ENCODE measurements at places on chromosomes 5 and 9. TPM values are rescaled to one million over a fixed set of nuclear protein-coding genes. Genes with fewer than 3 reads are reported as not detected.

DNA sequence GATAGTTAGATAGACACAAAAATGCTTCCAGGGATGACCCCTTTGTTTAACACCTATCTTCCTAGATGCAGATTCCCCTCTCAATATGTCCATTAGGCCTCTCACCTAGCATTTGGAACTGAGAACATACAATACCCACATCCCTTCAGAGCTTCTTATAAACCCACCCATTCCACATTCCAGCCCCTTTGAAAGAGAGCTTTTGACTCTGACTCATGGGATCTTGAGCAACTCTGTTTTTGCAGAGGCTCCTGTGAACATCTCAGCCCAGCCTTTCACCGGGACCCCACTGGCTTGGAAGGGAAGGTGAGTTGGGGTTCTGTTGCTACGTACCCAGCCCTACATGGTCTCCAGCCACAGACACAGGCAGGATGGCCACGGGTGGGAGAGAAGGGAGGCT lies 195.5 kb downstream of the FRMD3 start:
- DNase-seq: no peak
- no peak overlapping the region for H3K4me3 ChIP-seq
- no peaks in the 10 kb centered on the region for H3K36me3 ChIP-seq
- no peaks in the 10 kb centered on the region for H3K27me3 ChIP-seq

DNA sequence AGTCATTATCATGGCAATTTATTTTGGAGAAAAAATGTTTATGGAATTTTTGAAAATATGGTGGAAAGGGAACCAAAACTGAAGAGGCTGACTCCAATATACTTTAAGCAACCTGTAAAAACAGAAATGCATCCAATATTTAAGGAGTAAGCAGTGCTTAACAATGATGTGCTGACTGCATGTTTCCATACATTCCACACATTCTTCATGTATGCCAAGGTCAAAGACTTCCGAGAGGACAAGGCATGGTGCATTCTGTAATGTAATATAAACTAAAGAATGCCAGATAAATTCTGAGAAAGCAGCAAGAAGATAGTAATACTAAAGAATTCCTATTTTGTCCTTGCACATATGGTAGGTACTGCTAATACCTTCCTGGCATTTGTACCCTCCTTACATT lies 2015.9 kb upstream of the CDH9 start:
- no peak overlapping the region for H3K4me3 ChIP-seq
- no peak overlapping the region for H3K27ac ChIP-seq
- no peaks in the 10 kb centered on the region for H3K4me1 ChIP-seq
- DNase-seq: no peak

DNA sequence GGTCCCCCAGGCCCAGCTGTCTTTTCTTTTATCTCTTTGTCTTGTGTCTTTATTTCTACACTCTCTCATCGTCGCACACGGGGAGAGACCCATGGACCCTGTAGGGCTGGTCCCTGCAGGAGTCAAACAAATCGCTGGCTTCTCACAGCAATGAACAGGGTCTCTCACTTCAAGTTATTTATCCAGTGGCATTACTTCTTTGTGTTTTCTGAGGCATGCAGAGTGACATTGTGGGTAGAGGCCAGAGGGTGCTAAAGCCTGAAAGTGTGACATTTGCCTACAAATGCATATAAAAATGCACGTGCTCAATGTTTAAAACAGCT lies 127.6 kb downstream of the ST8SIA4 start:
- H3K27ac ChIP-seq: no peak overlapping the region
- no peaks in the 10 kb centered on the region for H3K27me3 ChIP-seq
- no peaks in the 10 kb centered on the region for H3K4me1 ChIP-seq
- DNase-seq: no peak
- H3K4me3 ChIP-seq: no peak overlapping the region

- DNase-seq: no peak
- no peak overlapping the region for H3K4me3 ChIP-seq
- H3K36me3 ChIP-seq: no peaks in the 10 kb centered on the region
- H3K27ac ChIP-seq: no peak overlapping the region
These were observed 198.6 kb upstream of the DAB2 start for GRCh38 chr5:39623291-39623865.

DNA sequence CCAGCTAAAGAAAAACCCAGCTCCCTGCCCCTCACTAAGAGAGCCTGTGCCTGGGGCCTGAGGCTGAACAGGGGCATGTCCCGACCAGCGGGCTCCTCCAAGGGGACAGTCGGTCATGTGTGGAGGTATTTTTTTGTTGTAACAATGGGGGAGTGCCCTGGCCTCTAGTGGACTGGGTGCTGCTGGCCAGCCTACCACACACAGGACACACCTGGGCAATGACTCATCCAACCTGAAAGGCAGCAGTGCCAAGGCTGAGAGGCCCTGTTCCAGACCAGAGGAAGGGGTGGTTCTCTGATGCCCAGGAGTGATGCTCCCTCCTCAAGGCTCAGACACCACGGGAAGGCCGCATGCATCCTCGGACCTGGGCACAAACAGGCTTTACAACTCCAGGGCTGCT lies 181.5 kb downstream of the OLFM1 start:
- no peak overlapping the region for H3K4me3 ChIP-seq
- H3K36me3 ChIP-seq: no peaks in the 10 kb centered on the region
- no peaks in the 10 kb centered on the region for H3K27me3 ChIP-seq
- no peak overlapping the region for H3K27ac ChIP-seq
- no peaks in the 10 kb centered on the region for H3K4me1 ChIP-seq

GRCh38 chr5:173886150-173886549 lies 2.0 kb upstream of the CPEB4 start:
- H3K4me3 ChIP-seq: no peak overlapping the region
- no peak overlapping the region for H3K27ac ChIP-seq
- H3K4me1 ChIP-seq: peaks cover 9% of the 10 kb centered on the region
- H3K27me3 ChIP-seq: no peaks in the 10 kb centered on the region

The BTNL3 gene
- not detected for polyA plus RNA-seq

DNA sequence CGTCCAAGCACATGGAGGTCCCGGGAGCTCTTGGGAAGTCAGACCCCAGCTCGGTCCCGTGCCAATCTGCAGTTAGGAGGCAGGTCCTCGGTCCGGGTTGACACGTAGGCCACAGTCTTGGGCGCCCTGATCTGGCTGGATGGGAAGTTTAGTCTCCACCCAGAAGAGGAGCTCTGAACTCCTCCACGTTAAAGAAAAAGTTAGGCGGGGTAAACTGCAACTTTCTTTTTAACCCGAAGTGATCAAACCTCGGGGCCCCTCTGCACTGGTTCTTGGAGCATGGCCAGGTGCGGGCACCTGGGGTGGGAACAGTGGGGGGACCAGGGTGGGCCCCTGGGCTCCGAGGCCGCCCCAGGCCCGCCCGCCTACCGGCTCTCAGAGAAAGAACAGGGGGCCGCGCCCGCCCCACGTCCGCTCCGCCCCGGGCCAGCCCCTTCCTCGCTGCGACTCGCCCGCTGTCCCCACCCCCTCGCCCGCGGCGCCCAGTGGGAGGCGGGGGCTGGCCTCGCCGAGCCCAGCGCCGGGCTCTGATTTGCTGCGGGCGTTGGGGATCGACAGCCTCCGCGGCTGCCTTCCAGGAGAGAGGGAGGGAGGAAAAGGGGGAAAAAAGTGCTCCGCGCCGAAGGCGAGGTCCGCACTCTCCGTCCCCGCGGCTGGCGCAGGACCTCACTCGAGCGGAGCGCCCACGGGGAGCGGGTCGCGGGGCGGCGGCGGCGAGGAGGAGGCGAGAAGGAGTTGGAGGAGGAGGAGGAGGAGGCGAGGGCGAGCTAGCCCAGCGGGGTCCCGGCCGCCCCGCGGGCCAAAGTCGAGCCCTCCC lies at the start of gene COL5A1:
TSS of gene COL5A1 (plus strand) at position 631 of the 817 bp plus-strand sequence. CDS start 385 bp downstream, outside the sequence.
- H3K27ac ChIP-seq: peak within 1 kb of the TSS; percentile 80
- no peaks in the 10 kb centered on the region for H3K27me3 ChIP-seq
- no peaks in the 10 kb centered on the region for H3K36me3 ChIP-seq
- peaks cover 9% of the 10 kb centered on the region for H3K4me1 ChIP-seq
- H3K4me3 ChIP-seq: peak within 1 kb of the TSS; percentile 63

DNA sequence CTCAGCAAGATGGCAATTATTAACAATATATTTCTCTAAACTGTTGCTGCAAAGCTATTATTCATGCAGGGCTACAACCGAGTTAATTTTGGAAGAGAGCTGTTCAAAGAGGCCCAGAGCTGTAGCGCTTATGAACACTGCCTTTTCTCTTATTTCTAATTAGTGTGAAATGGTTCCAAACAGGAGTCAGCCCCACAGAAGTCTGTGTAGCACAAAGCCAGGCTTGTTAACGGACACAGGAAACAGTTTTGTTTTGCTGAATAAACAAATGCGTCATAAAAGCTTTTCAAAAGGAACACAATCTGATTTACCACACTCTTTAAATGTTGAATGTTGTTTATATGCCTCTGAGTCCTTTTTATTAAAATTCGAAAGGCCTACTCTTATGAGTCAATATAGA lies 396.5 kb downstream of the ANXA1 start:
- H3K4me3 ChIP-seq: no peak overlapping the region
- H3K27me3 ChIP-seq: no peaks in the 10 kb centered on the region
- H3K27ac ChIP-seq: no peak overlapping the region
- H3K4me1 ChIP-seq: no peaks in the 10 kb centered on the region
- H3K36me3 ChIP-seq: no peaks in the 10 kb centered on the region

The ANKDD1B gene
- 1.2 TPM for polyA plus RNA-seq

The PCDHB7 gene
- polyA plus RNA-seq: 2.6 TPM

GRCh38 chr9:74773886-74774479 lies 113.7 kb downstream of the TRPM6 start:
- no peaks in the 10 kb centered on the region for H3K36me3 ChIP-seq
- no peaks in the 10 kb centered on the region for H3K27me3 ChIP-seq
- H3K27ac ChIP-seq: no peak overlapping the region
- H3K4me3 ChIP-seq: no peak overlapping the region
- DNase-seq: peak; percentile 88

- no peak overlapping the region for H3K4me3 ChIP-seq
- no peaks in the 10 kb centered on the region for H3K36me3 ChIP-seq
- H3K27ac ChIP-seq: no peak overlapping the region
- no peaks in the 10 kb centered on the region for H3K4me1 ChIP-seq
- H3K27me3 ChIP-seq: no peaks in the 10 kb centered on the region
These were observed 132.7 kb downstream of the PDE4D start for GRCh38 chr5:59760785-59761348.

The LRRTM2 gene
- 0.09 TPM for polyA plus RNA-seq

DNA sequence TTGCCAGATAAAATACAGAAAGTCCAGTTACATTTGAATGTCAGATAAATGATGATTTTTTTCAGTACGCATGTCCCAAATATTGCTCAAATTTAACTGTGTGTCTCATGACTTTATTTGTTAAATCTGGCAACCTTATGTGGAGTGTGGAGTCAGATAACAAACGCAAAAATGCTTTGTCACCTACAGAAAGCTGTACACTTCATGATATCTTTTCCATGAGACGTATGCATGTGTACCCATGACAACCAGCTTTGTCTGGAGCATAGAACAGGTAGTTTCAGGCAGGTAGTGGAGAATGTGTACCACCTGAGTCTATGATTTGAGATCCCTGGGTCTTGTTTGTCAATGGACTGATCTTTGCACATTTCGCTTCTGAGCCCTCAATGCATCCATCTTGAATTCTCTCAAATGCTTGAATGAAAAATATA lies 105.5 kb upstream of the CPEB4 start:
- no peak for DNase-seq
- H3K36me3 ChIP-seq: no peaks in the 10 kb centered on the region

DNA sequence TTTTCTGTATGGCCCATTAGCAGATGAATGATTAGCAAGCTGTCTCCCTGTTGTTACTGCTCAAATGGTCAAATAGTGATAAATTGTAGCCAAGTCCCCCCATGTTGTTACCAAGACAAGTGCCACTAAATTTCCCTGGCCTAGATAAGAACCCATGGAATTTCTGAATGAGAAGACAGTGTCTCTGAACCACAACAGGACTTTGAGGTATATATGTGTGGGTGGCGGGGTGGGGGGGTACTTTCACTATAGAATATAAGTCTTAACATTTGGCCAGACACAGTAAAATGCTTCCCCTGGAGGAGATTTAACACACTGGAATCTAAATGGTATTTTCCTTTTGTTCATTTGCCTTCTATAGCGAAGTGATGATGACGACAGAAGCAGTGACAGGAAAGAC lies 28.7 kb downstream of the XPA start:
- no peaks in the 10 kb centered on the region for H3K27me3 ChIP-seq
- no peak overlapping the region for H3K4me3 ChIP-seq
- no peak overlapping the region for H3K27ac ChIP-seq
- DNase-seq: no peak

DNA sequence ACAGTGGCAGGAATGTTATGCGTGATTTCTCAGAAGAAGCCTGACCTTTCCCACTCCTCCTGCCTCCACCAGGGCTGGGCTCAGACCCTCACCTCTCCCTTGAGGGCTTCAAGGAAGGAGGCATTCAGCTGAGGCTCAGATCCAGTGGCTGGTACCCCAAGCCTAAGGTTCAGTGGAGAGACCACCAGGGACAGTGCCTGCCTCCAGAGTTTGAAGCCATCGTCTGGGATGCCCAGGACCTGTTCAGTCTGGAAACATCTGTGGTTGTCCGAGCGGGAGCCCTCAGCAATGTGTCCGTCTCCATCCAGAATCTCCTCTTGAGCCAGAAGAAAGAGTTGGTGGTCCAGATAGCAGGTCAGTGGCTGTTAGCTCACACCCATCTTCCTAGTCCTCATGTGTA lies 9.9 kb downstream of the BTNL9 start:
- H3K4me3 ChIP-seq: no peak overlapping the region
- no peak overlapping the region for H3K27ac ChIP-seq

Data from testis (tissue), 5 donors.